Activated gamma-delta T cell treated with anti-CD3 and anti-CD28 coated beads, Interleukin-2, amount 50 U/mL, for 16 hours (primary cell): ENCODE measurements at places on chromosomes 1 and 21.
A peak's percentile ranks its signal among the peaks of the same experiment; 100 is the strongest.

- no peak for DNase-seq
These were observed 46.4 kb upstream of the CR2 start for GRCh38 chr1:207407655-207408260.

- peak; percentile 76 for DNase-seq
These were observed at the start of gene ATP8B2 for GRCh38 chr1:154324669-154325582. Gene ATP8B2, plus strand, starts transcription at chr1:154325525. Its CDS starts 2,617 bp downstream, at chr1:154328142.

DNA sequence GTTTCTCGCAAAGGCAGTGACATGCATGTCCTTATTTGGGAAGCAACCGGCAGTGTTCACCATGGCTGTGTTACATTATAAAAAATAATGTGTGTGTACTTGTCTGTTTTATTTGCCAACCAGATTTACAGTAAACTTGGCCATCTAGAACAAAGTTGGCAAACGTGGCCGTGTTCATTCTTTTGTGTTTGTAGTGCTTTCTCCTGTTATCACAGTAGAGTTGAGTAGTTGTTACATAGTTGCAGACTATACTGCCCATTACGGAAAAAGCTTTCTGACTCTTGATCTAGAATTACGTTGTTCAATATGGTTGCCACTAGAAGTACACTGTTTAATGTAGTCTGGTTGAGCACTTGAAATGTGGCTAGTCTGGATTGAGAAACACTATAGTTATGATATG, 19.4 kb downstream of the SOAT1 start:
- no peak for DNase-seq

DNA sequence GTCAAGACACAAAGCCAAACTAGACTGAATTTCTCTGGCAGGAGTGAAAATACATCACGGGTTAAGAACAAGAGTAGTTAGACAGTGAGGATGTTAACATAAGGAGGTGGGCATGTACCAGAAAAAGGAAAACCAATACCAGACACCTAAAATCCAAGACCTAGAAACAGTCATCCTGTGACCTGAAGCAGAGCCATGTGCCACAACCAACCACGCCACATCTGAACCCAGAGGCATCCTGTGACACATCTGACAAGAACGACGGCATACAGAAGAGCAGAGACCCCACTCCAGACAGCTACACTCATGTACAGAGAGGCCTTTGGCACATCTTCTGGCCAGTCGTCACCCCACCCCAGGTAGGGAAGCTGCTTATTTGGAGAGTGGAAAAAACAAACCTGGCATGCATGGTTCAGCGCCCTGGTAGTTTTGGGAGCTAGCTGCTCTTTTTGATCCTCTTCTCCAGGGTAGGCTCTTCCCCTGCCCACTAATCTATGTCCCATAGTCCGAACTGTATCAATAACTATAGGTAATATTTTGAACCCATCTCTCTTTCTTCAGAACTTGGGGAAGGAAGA, 72.1 kb downstream of the SLC45A1 start:
- no peak for DNase-seq

GRCh38 chr21:46206163-46207005, 22.1 kb upstream of the SPATC1L start:
- no peak for DNase-seq

DNA sequence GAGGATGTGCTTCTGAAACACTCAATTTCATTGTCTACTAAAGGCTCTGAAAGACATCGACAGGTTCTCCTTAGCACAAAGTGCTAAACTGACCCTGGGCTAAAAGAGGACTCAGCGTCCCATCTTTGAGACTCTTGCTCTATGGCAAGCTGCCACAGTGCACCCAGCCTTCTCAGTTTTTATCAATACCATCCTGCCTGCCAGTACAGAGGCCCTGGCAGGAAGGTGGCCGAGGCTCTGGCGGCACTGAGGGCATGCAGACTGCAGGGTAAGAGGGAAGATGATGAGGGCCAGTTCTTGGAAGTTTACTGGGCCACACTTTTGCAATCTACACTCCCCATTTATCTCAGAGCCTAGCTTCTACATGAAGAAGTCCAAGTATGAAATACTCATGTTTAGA, 5.3 kb downstream of the OLFML2B start:
- no peak for DNase-seq

DNA sequence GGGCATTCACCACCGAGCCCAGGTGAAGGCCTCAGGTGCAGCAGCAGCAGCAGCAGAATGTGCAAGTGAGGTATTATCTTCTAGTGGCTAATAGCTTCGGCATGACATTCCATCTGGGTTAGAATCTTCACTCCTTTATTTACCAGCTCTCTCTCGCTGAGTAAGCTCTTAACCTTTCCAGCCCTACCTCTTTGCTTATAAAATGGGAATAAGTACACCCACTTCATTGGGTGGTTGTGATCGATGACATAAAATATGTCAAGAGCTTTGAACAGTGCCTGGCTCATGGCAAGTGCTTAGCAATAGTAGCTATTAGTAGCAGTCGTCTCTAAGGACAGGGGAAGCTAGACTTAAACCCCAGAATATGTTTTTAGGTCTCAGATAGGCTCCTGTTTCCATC, 149.5 kb downstream of the NOS1AP start:
- DNase-seq = no peak

GRCh38 chr21:38957575-38958322, 152.0 kb downstream of the ETS2 start:
- no peak for DNase-seq

DNA sequence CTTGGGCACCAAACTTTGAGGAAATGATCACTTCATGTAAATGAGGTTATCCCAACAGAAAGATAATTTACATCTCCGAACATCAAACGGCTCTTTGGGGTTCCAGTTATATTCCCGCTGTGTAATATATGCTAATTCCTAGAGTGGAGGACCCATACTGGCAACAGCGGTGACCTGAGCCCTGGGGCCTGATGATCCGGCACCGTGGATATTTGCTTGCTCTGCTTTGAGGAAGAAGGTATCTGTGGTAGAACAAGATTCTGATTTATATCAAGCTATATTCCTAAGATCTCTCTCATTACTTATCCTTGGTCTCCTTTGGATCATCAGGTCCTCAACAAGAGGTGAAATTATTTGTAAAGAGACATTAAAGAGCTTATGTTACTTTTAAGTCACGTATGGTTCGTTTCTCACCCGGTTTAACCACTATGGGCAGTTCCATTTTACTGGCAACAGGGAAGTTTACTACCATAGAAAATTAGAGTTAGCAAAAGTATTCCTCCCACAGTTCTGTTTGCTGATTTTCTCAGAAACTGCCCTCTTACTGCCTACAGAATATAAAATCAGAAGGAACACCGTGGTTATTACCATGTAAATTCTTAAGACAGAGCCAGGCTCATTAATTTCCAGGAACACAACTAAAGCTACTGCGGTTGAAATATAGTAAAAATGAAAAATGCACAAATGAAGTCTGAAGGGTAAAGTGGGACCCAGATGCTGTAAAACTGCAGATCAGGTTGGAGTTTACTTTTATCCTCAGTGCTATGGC, 56.7 kb downstream of the MRPL39 start:
- no peak for DNase-seq

- DNase-seq = peak; percentile 35
These were observed 18.2 kb upstream of the FCGR2A start for GRCh38 chr1:161486806-161487741.

GRCh38 chr1:185480545-185480944, 163.5 kb upstream of the IVNS1ABP start:
- DNase-seq = no peak

- DNase-seq = no peak
These were observed 11.5 kb downstream of the HIPK1 start for GRCh38 chr1:113940365-113941244.

- DNase-seq = no peak
These were observed 25.6 kb downstream of the GON4L start for GRCh38 chr1:155831279-155831976.

DNA sequence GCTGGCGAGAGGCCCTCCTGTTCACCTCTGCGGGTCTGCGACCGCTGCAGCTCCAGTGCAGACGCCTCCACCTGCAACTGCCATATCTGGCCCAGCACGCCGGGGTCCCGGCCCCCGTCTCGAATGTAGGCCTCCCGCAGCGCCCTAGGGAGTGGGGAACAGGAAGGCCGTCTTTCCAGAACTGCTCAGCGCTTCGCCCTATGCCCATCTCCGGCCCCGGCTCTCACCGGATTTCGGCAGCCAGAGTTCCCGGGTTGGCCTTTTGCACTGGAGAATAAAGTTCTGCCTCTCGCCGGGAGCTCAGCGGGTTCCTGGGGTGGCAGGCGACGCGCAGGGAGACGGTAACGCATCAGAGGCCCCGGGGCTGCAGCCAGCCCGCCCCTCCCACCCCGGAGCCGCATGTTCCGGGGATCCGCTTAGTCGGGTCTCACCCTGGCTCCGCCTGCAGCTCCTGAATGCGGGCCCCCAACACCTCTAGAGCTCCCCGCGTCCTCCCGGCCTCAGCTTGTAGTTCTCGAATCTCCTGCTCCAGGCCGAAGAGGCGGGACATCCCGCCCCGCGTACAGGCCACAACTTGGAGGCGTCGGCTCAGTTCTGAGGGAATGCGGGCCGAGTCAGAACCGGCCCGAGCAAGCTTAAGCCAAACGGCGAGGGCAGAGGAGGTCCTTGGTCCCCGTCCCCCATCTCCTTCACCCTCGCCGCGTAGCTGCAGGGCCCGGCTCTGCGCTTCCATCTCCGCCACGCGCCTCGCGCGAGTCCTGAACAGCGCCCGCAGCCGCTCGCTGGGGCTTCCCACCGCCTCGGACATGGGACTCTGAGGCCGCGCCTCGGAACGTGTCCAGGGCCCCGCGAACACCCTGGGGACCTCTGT, 1.1 kb downstream of the CCDC17 start:
- no peak for DNase-seq

- no peak for DNase-seq
These were observed 11.4 kb downstream of the TTC34 start for GRCh38 chr1:2789986-2790581.

- DNase-seq = no peak
These were observed 8.4 kb upstream of the SPATA1 start for GRCh38 chr1:84497631-84498275.

- DNase-seq = no peak
These were observed 34.8 kb downstream of the WDTC1 start for GRCh38 chr1:27269276-27269675.

DNA sequence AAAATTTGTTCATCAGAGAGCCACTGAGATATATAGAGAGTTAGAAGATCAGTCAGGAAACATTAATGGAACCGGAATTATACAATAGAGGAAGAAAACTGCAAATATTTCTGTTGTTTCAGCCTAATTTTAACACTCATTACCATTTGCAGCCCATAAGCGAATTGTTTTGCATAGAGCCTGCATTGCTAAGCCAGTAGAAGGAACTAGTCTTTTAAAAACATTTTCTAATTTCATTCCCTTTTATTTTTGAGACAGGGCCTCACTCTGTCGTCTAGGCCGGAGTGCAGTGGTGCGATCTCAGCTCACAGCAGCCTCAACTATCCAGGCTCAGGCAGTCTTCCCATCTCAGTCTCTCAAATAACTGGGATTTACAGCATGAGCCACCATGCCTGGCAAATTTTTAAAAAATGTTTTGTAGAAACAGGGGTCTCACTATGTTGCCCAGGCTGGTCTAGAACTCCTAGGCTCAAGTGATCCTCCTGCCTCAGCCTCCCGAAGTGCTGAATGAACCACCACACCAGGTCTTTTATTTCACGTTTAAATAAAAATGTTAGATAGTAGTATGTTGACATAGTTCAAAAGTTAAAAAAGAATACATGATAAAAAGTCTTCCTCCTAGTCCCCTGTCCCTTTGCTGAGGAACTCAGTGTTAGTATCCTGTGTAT, 25.3 kb downstream of the MPZL1 start:
- no peak for DNase-seq

GRCh38 chr1:175050992-175051391, 16.6 kb upstream of the TNN start:
- no peak for DNase-seq

GRCh38 chr1:94048413-94049164, 72.4 kb downstream of the ABCA4 start:
- DNase-seq = no peak

DNA sequence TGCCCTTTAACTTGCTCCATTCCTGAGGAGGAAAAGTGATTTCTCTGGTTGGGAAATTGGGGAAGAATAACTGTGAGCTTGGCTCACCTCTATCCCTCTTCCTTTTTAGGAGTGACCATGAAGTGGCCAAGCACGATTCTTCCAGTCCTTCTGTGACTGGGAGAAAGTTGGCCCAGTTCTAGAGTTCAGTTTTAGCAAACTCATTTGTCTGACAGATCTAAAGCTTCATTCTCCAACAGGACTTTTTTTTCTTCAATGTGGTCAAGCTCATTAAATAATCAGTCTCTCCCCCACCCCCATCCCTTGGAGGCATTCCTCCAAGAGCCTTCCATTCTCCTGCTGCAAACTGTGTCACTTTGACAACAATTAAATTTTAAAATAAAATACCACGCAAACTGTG, 6.4 kb upstream of the AGL start:
- DNase-seq = no peak

- no peak for DNase-seq
These were observed 207.5 kb downstream of the KCNT2 start for GRCh38 chr1:196400478-196401451.

GRCh38 chr1:179168536-179168935, 60.9 kb downstream of the ABL2 start:
- no peak for DNase-seq

- no peak for DNase-seq
These were observed 13.8 kb downstream of the RGS5 start for GRCh38 chr1:163188947-163189346.

DNA sequence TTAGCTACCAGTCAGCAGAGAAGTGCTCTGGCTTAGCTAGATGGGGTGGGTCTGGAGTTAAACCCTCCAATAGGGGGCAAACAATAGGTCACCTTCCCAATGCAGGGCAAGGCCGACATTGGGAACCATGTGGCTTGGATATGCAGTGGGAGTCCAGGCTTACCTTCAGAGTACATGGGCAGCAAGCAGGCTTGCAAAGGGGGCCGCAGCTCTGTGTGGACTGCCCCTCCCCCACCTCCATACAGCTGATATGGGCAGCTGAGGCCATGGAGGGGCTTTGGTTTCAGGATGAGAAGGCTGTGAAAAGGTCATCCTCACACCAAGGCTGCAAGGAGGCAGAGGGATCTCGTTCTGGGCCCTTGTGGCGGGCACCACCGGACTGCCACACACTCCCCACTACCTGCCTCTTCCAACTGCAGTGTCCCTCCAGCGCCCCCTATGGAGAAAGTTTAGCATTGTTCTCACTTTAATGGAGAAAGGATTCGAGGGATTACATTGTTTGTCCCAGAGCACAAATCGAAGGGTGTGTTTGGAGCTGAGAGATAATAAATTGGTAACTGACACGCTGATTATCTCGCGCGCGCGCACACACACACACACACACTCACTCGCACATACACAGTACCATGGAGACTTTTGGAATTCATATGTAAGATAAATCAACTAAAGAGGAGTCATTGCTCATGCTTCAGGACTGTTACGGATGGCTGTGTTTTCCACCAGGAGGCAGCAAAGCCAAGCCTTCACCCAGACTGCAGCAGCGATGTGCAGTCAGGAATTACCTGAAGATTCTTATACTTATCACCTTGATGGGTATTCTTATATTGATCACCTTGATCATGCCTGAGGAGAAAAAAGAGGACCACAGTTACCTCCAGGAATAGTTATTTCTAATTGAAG, 7.0 kb upstream of the SMCP start:
- no peak for DNase-seq

GRCh38 chr1:213416461-213417224, 365.6 kb downstream of the RPS6KC1 start:
- DNase-seq = no peak
